Activated naive CD4-positive, alpha-beta T cell treated with anti-CD3 and anti-CD28 coated beads, Interleukin-2, amount 50 U/mL, for 16 hours (primary cell): ENCODE measurements at places on chromosomes 1 and 21.

GRCh38 chr1:150476754-150477153 is 10.5 kb upstream of the TARS2 start:
- no peak for DNase-seq

GRCh38 chr1:172909606-172910326 is 141.0 kb downstream of the TNFSF18 start:
- no peak for DNase-seq

DNA sequence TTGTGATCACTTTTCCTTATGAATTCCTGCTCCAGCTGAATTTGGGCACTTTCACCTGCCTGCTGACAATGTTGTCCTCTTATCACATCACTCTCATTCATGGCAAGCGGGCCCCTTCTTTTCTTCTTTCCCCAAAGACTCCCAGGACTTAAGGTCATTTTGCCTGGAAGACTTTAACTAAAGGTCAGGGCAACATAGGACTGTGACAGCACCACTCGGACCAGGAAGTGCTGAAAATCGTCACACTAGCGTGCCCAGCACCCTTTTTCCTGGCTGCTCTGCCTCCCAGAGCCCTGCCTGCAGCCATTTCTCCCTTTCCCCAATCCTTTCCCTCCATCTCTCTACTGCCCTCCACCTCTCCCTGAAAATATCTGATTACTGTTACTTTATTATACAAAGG is 35.4 kb downstream of the CD34 start:
- DNase-seq = no peak

- peak; percentile 59 for DNase-seq
Observed at GRCh38 chr1:21334214-21335087, 44.2 kb upstream of the ECE1 start.
